ENCODE measurements at places on chromosomes 2 and 18.

DNA sequence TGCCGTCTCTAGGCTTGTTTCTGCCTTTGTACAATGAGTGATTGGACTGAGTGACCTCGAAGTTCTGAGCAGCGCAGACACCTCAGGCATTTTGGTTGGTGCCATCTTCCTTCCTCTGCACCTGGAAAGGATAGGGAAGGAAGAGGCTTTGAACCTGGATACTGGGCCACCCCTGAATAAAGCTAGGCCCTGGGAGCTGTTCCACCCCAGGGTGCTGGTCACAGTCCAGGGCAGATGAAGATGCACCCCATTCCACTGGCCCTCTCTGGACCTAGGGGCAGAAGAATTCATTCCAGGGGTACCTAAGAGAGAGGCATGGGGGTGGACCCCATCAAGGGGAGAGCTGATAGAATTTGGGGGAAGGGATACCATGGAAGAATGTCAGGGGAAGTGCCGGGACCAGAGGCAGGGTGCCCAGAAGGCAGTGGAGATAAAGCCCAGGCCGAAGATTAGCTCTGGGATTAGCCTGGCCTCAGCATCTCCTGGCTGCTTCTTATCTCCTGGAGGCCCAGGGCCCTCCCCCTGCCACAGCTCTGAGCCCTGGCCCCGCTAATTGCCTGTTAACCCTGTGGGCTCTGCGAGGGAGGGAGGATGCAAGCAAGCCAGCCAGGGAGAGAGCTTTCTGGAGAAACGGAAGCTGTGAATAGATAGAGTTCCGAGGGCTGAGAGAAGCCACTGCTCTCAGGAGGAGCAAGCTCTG is 11.4 kb downstream of the ASIC4 start:
- no peak for DNase-seq

DNA sequence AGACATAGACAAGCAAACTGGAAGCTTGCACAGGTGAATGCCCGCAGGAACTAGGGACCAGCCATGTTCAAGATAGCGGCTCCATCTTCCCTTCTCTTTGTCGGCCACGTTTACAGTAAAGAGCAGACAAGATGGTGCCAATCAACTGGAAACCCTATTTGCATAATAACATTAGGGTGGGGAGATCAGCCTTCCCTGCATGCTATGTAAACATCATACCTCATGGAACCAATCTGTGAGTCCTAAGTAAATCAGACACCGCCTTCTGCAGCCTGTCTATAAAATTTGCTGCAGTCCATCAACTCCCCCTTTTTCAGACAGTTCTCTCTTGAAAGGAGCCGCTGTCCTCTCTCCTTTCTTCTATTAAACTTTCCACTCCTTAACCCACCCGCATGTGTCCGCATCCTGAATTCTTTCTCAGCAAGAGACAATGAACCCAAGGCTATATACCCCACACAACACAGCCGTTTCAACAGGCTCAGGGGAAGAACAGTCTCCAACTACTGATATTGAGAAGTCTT is 384.4 kb downstream of the EIPR1 start:
- no peak for DNase-seq

- no peak for DNase-seq
These were observed 339.5 kb upstream of the GCFC2 start for GRCh38 chr2:76050196-76050595.

DNA sequence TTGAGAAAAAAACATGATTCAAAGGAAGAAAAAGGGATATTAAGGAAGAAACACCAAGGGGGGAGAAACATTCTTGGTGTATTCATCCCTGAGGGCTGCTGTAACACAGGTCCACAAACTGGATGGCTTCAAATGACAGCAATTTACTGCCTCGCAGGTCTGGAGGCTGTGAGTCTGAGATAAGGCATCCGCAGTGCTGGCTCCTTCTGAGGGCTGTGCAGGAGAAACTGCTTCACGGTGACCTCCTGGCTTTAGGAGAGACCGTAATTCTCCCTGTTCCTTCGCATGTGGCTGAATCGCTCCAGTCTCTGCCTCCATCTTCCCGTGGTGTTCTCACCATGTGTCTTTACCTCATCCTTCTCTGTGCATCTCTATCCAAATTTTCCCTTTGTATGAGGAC is 490.7 kb downstream of the EIPR1 start:
- no peak for DNase-seq

DNA sequence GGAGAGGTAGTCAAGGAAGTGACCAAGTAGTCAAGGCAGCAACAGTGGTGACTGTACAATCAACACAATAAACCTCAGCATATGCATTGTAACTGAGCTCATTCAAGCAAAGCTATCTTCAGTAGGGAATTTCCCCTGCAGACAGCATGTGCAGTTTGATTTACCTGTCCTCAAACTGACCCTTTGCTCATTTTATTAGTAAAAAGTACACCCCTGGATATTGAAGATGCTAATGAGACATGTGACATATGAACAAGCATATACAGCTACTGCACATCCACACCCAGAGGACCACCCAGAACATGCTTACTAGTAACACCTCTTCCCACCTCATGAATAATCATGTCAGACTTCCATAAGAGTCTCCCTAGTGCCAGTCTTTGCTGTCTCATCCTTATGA is 15.4 kb downstream of the C2orf81 start:
- peak; percentile 35 for DNase-seq

DNA sequence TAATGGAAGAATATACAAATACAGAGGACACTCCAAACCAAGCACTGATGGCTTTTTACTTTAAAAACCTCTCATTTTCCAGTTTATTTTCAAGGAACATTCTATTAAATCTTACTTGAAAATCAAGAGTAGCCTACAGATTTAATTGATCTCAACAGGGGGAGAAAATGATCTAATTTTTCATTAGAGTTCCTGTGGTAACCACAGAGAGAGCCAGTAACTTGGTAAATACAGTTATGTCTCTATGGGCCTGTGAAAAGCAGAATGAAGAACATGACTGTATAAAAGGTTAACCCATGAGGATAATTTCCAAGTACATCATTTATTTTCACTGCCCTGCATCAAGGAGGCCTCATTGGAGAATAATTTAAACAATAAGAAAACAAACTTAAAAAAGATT is 39.8 kb upstream of the ITPRID2 start:
- DNase-seq = no peak

DNA sequence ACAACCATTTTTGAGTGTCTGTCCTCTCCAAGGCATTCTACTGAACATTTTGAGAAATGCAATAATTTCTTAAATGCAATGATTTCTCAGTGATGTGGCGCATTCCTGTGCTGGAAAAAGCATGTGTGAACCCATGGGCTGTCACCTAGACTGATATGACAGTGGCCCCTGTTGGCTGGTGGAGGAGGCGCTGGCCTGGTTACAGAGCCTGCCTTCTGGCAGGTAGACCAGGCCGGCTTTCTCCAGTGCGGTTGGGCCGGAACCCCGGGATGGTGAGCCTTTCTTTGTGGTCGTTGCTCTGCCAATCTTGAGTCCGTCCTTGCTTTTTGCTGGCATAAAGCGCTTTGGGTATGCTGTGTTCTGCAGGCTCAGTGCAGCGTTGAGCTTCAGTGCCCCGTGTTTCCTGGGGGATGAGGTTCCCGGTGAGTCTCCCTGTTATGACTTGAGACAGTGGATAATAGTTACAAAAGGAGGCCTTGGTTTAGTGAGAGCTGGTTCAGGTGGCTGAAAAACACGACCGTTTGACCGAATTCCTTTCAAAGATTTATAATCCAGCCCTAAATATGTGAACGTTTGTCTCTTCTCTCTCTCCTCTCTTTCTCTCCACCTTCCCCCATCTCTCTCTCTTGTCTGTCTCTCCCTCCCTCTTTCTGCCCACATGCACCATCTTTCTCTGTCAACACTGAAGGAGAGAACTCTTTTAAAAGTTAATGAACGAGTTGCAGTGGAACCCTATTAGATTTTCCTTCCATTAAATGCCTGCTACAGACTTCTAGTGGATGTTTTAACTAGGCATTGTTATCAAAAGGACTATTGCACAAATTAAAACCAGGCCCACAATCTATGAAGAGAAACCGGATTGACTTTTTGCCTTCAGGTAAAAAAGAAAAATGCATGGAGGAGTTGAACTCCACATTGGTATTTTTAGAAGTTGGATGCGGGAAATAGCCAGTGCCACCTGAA is 34.0 kb downstream of the TSHZ1 start:
- no peak for DNase-seq

DNA sequence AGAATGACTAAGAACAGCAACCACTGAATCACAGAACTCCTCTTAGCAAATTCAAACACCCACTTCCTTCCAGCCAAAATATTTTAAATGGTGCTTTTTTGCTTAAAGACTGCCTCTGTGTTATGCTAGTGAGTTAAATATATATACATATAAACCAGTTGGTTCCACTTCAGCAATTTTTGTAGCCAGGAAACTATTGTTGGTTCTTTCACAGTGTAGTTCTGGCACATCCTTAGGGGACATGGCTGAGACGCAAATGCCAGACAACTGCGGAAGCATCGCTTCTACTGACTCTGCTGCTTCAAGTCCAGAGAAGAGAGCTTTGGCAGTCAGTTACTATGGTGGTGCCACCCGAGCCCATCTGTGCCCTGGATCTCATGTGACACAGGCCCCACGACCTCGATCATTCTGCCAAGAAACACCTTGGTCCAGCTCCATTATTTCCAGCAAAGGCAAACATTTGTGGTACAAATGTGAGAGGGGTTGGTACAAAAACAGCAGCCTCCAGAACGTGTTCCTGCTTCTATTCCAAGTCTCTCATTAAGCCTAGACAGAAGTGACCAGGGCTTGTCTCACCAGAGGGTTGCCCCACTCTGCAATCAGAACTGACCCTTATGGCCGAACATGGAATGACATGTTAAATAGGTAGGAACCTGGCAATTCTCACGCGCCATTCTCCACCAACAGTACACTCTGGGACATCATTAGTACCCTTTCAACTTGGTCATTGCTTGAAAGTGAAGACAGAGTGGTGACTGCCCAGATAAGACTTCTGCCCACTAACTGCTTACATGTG is 117.8 kb upstream of the NRP2 start:
- no peak for DNase-seq

GRCh38 chr2:113123726-113124125 is 3.7 kb upstream of the IL1RN start:
- DNase-seq = no peak

DNA sequence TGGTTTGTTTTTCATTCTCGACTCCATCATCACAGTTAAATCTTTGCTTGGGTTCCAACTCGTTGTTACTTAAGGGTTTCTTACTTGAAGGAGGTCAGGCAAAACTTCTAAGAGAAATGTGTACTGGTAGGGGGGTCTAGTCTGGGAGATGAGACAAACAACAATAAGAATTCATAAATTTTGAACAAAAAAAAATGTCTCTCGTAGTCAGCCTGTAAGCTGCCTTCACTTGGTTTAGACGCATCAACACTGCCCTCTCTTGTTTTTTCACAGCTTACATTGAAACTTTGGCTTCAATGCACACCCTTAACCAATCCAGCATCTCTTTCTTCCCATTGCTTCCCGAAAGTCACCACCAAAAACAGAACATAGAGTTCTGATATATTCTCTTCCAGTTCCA is 576.4 kb upstream of the PIK3C3 start:
- no peak for DNase-seq

DNA sequence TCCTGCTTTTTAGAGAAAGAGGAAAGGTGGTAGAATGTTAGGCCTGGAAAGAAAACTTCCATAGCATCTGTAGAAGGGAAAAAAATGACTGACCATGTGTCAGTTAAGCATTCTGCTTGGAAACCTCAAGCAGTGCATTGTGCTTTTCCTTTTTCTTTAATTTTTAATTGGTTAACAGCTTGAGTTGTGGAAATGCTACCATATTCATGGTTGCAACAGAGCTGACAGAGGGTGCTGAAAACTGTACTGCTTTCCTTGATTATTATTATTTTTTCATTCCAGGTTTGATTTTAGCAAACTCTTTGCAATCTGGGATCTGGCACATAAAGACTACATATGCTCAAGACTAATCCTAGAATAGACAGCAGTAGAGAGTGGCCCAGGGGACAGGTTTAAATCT is 404.5 kb downstream of the EPHA4 start:
- DNase-seq = no peak

DNA sequence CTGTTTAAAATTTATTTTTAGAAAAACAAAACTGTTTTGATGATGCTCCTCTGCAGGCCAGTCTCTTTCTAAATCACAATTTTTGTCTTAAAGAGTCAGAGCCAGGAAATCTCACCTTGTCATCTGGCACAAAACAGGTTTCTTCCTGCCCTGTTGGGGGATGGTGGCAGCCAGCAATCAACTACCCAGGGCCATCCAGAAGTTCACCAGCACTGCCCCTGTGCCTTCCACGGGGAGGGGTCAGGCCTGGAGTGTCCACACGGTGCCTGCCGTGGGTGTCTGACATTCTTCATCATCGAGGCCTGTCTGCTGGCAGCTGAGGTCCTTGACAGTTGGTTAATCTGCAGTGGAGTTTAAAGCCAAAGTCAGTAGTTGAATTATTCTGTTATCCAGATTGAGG is 40.0 kb upstream of the BMP10 start:
- DNase-seq = no peak

Data from GM06990 (cell line).